ENCODE measurements at places on chromosomes 12 and 14.

DNA sequence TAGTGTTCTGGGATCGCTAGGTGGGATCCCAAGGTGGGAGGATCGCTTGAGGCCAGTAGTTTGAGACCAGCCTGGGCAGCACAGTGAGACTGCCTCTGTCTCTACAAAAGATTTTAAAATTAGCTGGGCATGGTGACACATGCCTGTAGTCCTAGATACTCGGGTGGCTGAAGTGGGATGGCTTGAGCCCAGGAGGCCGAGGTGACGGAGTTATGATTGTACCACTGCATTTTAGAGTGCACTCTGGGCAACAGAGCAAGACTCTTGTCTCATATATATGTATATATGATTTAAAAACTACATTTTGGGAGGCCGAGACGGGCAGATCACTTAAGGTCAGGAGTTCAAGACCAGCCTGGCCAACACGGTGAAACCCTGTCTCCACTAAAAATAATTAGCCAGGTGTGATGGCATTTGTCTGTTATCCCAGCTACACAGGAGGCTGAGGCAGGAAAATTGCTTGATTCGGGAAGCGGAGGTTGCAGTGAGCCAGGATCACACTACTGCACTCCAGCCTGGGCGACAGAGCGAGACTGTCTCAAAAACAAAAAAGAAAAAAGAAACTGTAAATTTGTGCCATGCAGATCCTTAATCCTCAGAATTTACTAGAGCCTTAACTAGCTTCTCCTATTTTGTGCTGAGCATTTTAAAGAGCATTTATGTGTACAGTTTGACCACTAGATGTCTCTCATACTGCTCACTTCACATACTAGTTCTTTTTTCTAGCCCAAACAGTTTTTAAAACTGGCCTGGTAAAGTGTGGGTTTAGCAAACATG lies 114.8 kb downstream of the MON2 start:
- no peaks in the 10 kb centered on the region for H3K27me3 ChIP-seq
- no peaks in the 10 kb centered on the region for H3K4me1 ChIP-seq
- no peak overlapping the region for H3K4me3 ChIP-seq

DNA sequence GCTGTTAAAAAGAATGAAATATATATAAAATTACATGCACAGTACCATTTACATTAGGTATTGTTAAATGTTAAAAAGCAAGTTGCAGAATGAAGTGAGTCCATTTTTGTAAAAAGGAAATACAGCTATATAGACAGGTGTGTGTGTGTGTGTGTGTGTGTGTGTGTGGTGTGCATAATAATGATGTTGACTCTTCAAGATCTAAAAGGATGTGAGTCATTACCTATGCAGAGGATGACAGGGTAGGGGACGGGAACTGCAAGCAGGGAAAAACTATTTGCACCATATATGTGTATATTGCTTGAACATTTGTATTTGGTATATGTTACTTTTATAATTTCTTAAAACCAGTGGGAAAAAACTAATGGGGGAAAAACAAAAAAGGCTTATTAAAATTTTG lies 3.1 kb downstream of the C14orf39 start:
- no peaks in the 10 kb centered on the region for H3K27me3 ChIP-seq
- H3K4me3 ChIP-seq: no peak overlapping the region
- no peak overlapping the region for H3K27ac ChIP-seq

DNA sequence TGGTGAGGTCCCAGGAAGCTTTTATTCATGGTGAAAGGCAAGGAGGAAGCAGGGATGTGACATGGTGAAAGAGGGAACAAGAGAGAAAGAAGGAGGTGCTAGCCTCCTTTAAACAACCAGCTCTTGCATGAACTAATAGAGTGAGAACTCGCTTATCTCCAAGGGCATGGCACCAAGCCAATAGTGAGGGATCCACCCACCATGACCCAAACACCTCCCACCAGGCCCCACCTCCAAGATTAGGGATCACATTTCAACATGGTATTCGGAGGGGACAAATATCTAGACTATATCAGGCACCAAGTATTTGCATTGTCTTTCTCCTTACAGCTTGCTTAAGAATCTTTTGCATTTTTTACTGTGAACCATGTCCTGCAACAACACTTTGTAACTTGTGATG lies 91.9 kb upstream of the DHRS4 start:
- H3K4me3 ChIP-seq: no peak overlapping the region
- no peaks in the 10 kb centered on the region for H3K27me3 ChIP-seq
- H3K4me1 ChIP-seq: no peaks in the 10 kb centered on the region
- no peak for DNase-seq

GRCh38 chr12:77253321-77253720 lies 188.0 kb upstream of the E2F7 start:
- no peaks in the 10 kb centered on the region for H3K36me3 ChIP-seq
- H3K4me3 ChIP-seq: no peak overlapping the region
- H3K27me3 ChIP-seq: no peaks in the 10 kb centered on the region
- H3K27ac ChIP-seq: no peak overlapping the region
